ENCODE measurements at places on chromosomes 1 and 21.
A peak's percentile ranks its signal among the peaks of the same experiment; 100 is the strongest.

- DNase-seq, result no peak
These were observed 125.0 kb upstream of the DMRTA2 start for GRCh38 chr1:50548243-50548642.

GRCh38 chr1:145997718-145998023 is 1.3 kb upstream of the TXNIP start:
- no peak for DNase-seq

DNA sequence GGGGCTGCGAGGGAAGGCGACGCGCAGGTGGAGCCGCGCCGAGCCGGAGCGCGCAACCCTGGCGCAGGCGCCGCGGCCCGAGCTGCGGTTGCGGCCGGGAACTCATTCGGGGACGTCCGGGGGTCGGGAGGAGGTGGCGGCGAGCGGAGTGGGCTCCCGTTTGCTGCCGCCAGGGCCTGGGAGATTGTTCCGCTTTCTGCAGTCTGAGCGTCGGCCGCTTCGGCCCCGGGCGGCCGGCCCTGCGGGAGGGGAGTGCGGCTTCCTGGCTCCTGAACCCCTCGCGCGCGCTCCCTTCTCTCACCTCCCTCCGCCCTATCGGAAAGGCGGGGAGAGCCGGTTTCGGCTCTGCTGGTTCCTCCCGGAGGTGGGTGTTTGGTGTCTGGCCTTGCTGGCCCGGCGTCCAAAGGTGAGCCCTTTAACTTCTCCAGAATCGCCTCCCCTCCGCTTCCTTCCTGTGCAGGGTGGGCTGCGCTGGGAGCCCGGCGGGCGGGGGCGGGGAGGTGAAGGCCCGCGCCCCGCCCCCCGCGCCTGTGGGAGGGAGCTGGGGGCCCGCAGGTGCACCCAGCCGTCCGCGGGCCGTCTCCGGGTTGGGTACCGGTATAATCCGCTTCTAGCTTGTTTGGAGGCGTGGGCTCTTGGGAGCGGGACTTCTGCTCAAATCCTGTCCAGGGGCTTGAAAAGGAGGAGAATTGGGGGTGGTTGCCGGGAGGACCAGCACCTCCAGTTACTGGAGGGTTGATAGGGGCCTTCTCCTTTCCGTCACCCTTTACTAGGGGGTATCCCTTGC is 683 bp downstream of the LRRC8D start:
- DNase-seq, result peak; percentile 88

DNA sequence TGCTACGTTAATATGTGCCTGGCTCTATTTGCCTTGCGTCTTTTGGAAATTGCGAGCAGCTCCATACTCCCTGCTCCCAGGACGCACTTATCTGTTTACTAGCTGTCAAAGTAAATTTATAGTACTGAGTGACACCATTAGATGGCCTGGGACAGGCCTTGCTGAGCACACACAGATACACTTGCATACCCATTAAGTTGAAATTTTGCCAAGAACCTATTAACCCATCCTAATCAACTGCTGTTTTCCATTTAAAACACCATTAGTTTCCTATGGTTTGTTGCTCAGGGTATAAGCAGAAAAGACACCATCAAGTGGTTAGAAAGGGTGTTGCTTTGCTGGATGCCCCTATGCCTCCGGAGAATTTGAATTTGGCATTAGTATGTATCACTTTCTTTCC is 187.3 kb downstream of the SLC44A5 start:
- DNase-seq, result no peak

GRCh38 chr1:66852870-66853269 is 51.8 kb upstream of the INSL5 start:
- no peak for DNase-seq

- DNase-seq, result no peak
These were observed 108.6 kb downstream of the OLFML2B start for GRCh38 chr1:161915051-161915503.

GRCh38 chr1:110771245-110772022 is 96.7 kb upstream of the KCNA3 start:
- no peak for DNase-seq

DNA sequence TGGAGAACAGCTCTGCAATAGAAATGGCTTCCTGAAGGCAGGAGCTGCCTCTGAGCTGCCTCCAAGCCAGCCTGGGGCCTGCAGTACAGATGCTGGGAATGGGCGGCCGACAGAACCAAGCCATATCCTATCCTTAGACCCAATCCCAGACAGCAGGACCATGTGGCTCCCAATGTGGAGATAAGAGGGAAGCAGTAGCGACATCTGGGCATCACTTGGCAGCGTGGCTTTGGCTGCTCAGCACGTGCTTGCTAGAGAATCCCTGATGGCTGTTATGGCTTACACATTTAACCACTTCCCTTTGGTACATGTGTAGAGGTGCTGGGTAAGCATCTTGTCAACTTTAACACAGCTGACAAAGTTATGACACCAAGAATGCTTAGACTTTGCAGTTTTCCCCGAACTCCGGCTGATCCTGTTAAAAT is 87.7 kb downstream of the MAN1C1 start:
- DNase-seq, result no peak

- DNase-seq, result no peak
These were observed 5.4 kb downstream of the TPRG1L start for GRCh38 chr1:3630161-3630611.

DNA sequence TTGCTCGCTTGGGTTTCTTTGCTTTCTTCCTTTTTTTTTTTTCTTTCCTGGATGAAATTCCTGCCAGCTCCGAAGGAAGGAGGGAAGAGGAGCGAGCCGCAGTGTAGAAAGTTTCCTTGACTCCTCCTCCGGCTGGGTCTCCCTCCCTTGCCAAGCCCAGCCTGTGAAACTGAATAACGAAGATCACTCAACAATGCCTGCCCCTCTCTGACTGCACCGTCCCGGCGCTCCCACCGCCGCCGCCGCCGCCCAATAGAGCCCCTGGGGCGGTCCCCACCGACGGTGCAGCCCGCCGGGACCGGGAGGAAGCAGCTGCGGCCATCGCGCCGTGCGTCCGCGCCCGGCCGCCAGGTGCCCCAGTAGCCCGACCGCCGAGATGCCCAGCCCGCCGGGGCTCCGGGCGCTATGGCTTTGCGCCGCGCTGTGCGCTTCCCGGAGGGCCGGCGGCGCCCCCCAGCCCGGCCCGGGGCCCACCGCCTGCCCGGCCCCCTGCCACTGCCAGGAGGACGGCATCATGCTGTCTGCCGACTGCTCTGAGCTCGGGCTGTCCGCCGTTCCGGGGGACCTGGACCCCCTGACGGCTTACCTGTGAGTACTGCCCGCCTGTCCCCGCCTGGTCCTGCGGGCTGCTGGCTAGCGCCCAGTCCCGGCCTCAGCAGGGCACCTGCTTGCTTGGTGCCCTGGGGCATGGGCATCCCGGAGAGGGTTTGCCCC is at the start of gene LGR6:
Gene LGR6 (plus strand): TSS at position 186 of the 714 bp plus-strand sequence. CDS start 191 bp downstream, at position 377.
- peak; percentile 29 for DNase-seq

- no peak for DNase-seq
These were observed 27.6 kb downstream of the CLDN14 start for GRCh38 chr21:36452281-36452825.

- DNase-seq, result no peak
These were observed 12.1 kb downstream of the PGBD2 start for GRCh38 chr1:248918131-248918530.

DNA sequence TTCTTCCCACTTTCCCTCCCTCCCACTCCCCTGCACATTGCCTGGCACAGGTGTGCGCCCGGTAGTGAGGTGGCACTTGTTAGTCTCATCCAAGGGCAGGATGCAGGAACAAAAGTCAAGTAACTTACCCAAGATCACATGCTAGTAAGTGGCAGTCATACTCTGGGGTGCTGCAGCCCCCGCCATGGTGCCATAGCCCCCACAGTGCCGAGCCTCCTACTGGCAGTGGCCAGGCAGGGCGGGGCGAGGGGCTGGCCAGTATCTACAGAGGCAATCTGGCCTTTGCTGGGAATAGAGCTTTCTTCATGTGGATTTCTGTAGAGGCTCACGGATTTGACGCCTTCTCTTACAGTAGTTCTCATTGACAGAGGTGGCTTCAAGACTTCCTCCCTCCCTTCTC is 26.9 kb downstream of the H6PD start:
- DNase-seq, result no peak

- no peak for DNase-seq
These were observed 143.6 kb downstream of the EDEM3 start for GRCh38 chr1:184610876-184611595.

GRCh38 chr1:222095606-222096475 is 354.0 kb upstream of the DUSP10 start:
- DNase-seq, result peak; percentile 59

- DNase-seq, result no peak
These were observed 4.7 kb upstream of the CCDC24 start for GRCh38 chr1:43986712-43987111.
